ENCODE measurements at places on chromosomes 3 and 15.

GRCh38 chr15:69128667-69129311 is 31.6 kb upstream of the GLCE start:
- DNase-seq: no peak

DNA sequence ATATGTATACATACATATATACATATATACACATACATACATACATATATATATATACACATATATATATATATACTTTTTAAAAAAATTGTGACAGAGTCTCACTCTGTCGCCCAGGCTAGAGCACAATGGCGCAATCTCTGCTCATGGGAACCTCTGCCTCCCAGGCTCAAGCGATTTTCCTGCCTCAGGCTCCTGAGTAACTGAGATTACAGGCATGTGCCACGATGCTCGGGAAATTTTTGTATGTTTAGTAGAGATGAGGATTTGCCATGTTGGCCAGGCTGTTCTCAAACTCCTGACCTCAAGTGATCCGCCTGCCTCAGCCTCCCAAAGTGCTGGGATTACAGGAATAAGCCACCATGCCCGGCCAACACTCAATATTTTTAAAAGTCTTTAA is 302.5 kb downstream of the UNC13C start:
- DNase-seq: no peak

- DNase-seq: no peak
Measured at GRCh38 chr15:69665641-69666111, 213.1 kb downstream of the RPLP1 start.

- DNase-seq: no peak
Measured at GRCh38 chr3:46359733-46360493, 6.0 kb downstream of the CCR2 start.

DNA sequence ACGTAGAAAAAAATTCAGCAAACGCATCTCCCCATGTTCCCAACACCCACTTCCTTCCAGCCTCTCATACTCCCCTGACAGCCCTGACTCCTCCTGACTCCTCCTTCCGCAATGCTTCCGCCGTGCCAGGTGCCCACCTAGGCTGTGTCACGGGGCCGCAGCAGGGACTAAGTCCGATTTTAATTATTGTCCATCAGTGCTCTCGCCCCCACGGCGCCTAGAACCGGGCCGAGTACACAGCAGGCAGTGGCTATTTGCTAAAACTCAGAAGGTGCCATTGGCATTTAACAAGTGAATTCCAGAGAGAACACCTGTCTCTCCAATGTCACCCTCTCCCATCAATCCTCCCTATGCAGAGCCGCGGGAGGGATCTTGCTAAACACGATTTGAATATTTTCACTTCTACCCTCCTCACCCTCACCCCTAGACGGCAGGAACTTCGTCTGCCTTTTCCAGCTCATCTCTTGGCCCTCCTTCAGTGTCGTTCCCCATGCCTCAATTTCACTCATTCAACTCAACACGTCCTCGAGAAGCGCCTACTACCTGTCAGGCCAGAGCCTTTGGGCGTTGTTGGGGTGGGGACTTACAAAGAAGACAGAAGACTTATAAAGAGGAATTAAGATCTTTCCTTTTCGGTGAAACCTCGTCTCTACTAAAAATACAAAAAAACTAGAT is 11.5 kb upstream of the SHF start:
- no peak for DNase-seq

- no peak for DNase-seq
Measured at GRCh38 chr3:46416811-46417510, 9.9 kb downstream of the CCRL2 start.

- DNase-seq: no peak
Measured at GRCh38 chr15:75043509-75044257, 20.3 kb downstream of the PPCDC start.

DNA sequence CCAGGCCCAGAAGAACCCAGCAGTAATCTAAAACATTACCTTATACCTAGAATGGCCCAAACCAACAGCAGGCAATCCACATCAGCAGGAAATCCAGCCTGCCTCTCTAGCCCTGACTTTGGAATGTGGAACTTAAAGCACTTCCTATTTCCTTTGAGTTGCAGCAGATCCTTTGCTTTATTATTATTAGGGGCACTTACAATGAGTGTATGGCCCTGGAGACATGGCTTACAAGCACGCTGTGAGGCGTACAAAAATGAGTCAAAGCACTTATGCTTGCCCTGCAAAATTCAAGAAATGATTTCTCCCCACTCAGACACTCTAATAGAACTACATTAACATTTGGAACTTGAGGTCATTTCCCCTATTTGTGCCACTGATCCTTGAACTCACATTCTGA is 9.5 kb upstream of the KNSTRN start:
- DNase-seq: no peak

DNA sequence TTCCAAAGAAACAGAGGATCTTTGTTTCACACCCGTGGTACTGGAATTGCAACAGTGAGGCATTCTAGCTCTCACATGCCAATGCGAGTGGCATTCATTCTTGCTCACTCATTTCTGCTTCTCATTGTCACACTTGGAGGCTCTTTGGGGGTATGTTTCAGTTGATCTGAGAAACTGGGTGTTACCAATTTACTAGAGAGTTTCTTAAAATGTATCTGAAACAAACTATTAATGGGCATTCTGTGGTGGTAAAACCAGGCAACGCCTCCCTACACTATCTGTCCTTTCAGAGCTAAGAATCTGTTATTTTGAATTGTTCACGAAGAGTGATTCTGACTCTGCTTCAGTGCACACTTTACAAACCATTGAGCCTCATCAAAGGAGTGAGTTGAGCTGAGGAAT is 140.6 kb upstream of the BHLHE40 start:
- no peak for DNase-seq

DNA sequence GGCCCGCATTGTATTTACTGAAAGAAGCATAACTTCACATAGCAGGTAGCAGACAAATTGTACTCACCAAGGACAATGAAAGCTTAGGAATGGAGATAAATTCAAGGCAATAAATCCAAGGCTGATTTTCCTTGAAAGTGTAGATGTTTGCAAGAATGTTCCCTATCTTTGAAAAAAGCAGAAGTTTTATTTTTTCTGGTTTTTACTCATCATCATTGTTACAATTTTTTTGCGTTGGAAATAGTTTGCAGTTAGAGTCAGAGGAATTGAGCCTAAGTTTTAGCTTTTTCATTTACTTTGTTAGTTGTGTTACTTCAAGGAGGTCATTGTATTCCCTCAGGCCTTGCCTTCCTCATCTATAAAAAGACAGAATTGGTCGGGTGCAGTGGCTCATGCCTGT is 213.9 kb upstream of the TBL1XR1 start:
- DNase-seq: no peak

DNA sequence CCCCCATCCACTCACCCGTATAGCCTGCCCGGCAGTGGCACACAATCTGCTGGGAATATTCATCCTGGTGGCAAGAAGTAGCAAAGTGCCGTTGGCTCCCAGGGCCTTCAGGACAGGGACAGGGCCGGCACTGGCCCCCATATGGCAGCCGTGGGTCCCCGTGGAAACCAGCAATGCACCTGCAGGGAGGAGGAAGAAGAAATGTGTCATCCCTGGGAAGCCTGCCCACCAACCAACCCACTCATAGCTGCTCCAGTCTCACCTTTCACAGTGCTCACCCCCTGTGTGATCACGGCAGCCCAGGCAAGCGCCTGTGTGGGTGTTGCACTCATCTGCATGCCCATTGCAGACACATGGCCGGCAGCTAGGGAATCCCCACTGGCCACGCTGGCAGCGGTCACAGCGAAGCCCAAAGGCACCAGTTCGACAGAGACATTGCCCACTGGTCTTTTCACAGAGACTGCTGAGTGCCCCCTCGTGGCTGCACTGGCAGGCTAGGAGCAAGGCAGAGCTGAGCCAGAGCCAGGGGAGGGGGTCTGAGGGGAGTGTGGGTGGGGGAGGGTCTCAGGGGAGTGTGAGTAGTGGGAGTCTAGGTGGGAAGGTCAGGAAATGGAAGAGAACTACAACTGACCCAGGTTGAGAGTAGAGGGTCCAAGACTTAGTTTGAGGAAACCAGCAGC is 4.5 kb upstream of the USP19 start:
- DNase-seq: no peak

DNA sequence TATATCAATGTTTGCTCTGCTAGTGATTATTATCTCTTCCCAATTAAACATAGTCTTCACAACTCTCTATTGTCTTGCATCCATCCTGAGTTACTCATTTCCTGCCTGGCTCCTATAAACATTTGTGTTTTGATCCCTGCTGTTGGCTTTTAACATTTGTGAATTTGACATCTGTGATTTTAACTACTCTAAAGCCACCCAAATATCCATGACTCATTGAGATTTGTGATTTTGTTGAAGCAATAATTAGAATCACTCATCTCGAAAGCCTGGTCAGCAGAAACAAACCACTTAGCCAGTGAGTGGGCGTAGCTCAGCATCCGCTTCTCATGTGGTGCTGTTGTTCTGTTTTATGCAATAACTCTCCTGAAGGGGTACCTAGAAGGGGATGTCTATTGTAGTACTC is 174.3 kb upstream of the ZBTB20 start:
- no peak for DNase-seq

GRCh38 chr15:27576576-27576975 is 522.5 kb downstream of the OCA2 start:
- DNase-seq: no peak

DNA sequence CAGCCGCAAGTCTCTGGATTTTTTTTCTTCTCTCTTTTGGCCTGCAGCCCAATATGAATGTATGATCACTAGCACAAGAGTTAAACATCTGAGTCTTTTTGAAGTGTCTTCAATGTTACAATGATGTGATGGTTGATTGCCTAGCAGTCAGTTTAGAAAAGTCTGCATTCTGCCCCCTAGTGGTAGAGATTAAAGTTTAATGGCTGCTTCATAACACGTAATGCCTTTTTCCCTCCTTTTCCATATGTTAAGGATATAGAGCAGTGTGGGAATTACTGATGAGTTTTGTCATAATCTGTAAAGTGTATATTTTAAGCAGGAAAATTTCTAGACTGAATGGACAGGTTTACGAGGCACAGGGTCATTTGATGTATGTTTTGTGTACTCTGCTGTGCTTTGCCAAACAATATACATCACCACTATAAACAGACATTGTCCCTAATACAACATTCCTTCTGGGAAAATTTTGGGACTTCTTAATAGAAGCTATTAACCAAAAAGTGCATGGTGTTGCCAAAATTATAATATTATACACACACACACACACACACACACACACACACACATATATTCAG is 1038.5 kb upstream of the NR2F2 start:
- no peak for DNase-seq

- no peak for DNase-seq
Measured at GRCh38 chr3:72192572-72192971, 407.6 kb upstream of the PROK2 start.

DNA sequence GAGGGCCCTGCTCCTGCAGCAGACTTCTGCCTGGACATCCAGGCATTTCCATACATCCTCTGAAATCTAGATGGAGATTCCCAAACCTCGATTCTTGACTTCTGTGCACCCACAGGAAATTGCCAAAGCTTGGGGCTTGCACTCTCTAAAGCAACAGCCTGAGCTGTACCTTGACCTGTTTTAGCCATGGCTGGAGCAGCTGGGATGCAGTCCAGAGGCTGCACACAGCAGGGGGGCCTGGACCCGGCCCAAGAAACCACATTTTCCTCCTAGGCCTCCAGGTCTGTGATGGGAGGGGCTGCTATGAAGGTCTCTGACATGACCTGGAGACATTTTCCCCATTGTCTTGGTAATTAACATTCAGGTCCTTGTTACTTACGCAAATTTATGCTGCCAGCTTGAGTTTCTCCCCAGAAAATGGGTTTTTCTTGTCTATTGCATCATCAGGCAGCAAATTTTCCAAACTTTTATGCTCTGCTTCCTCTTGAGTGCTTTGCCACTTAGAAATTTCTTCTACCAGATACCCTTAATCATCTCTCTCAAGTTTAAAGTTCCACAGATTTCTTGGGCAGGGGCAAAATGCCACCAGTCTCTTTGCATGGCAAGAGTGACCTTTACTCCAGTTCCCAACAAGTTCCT is 11.8 kb upstream of the MYO5A start:
- DNase-seq: no peak

- DNase-seq: no peak
Measured at GRCh38 chr15:59873644-59874272, 130.4 kb upstream of the FOXB1 start.

DNA sequence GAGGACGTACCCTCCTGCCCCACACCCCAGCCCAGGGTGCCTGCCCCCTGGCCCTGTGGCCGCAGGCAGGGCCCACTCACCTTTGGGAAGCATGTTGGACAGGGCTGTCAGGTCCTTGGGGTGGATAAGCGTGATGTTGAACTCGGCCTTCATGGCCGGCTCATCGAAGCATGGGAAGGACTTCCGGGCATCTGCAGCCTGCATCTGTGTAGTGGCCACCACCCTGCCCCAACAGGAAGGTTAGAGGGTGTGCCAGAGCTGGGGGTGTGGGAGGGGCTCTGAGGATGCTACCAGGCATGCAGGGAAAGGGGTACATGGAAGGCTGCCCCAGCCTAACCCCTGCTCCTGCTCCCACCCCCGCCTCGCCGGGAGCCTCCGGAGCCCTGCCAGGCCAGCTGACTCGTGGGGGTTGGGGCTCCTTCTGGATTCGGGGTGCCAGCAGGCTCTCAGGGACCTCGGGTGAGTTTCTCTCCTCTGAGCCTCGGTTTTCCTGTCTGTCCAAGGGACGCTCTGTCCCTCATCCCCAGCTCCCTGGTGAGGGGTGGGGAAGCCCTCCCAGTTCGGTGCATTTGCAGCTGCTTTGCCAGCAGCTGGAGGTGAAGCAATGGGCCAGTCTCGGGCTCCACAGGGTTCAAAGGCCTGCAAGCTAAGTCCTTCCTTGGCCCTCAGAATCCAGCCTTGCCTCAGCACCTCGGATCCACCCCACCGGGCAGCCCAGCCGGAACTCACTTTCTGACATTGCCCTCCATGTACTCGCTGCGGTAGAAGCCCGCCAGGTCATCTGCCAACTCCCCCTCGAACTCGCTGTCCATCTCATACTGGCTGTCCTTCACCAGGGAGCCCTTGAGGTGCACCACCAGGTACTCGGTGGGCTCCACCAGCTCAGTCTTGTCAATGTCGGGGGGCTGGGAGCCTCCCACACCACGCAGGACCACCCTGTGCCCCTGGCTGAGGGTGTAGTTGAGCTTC is 9.1 kb downstream of the ANPEP start:
- DNase-seq: no peak

DNA sequence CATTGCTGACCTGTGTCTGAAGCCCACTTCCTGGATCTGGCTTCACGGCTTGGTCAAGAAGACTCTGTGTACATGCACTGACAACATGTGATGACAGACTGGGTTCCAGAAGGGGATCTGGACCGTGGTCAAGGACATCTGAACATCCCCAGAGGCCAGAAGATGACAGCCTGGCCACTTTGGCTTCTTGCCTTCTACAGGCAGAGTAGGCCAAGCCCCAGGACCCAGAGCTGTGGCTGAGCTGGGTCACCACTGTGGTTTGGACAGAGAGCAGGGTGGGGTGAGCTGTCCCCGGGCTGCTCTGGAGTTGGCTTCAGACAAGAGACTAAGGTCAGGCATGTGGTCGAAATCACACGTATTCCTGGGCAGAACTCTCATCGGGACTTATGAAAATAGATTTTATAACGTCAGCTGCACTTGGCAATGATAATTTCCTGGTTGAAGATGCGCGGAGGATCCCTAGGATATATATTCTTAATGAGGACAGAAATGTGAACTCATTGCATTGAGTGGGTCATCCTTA is 114.1 kb upstream of the FRMD4B start:
- DNase-seq: no peak

GRCh38 chr3:149442043-149442442 is 32.5 kb upstream of the TM4SF4 start:
- DNase-seq: no peak

Data from stimulated activated CD8-positive, alpha-beta memory T cell treated with anti-CD3 and anti-CD28 coated beads, Interleukin-4, amount 100 ng/mL, for 4 hours (primary cell).